Activated naive CD4-positive, alpha-beta T cell treated with anti-CD3 and anti-CD28 coated beads, Interleukin-2, amount 10 ng/mL, durations not matched to agents 5 hours and 36 hours (primary cell): ENCODE measurements at places on chromosomes 3 and 15. TPM values are rescaled to one million over a fixed set of nuclear protein-coding genes. Genes with fewer than 3 reads are reported as not detected.

The HESX1 gene
- total RNA-seq: not detected

The EPHA6 gene
- total RNA-seq: not detected

The HIGD1A gene
- 43.7 TPM for total RNA-seq

The NANOGP8 gene
- total RNA-seq: not detected

The ATP13A5 gene
- not detected for total RNA-seq

The TGM5 gene
- not detected for total RNA-seq
